Stimulated activated CD4-positive, alpha-beta T cell treated with anti-CD3 and anti-CD28 coated beads, Interleukin-4, amount 100 ng/mL, for 4 hours (primary cell): ENCODE measurements at places on chromosomes 4 and X.

GRCh38 chrX:66015900-66016689 lies 23.8 kb downstream of the VSIG4 start:
- no peak for DNase-seq

DNA sequence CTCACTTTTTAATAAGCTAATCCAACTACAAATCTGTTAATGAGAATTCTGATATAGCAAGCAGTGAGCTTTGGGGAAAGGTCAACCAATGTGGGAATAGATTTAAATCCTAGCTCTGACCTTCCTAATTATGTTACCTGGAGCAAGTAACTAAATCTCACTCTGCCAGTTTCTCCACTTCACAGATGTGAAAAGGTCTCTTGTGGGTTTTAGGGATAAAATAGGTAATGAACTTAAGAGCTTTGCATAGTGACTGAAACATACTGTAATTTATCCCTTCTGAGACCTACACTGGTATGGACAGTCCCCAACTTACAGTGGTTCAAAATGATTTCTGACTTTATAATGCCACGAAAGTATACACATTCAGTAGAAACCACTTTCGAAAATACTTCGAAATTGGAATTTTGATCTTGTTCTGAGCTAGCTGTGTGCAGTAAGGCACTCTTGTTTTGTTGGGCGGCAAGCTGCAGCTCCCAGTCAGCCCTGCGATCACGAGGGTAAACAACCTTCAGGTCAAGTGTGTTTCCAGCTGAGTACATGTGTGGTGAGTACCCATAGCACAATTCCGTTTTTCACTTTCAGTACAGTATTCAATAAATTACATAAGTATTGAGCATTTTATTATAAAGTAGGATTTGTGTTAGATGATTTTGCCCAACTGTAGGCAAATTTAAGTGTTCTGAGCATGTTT lies 93.7 kb downstream of the ADGRL3 start:
- no peak for DNase-seq

DNA sequence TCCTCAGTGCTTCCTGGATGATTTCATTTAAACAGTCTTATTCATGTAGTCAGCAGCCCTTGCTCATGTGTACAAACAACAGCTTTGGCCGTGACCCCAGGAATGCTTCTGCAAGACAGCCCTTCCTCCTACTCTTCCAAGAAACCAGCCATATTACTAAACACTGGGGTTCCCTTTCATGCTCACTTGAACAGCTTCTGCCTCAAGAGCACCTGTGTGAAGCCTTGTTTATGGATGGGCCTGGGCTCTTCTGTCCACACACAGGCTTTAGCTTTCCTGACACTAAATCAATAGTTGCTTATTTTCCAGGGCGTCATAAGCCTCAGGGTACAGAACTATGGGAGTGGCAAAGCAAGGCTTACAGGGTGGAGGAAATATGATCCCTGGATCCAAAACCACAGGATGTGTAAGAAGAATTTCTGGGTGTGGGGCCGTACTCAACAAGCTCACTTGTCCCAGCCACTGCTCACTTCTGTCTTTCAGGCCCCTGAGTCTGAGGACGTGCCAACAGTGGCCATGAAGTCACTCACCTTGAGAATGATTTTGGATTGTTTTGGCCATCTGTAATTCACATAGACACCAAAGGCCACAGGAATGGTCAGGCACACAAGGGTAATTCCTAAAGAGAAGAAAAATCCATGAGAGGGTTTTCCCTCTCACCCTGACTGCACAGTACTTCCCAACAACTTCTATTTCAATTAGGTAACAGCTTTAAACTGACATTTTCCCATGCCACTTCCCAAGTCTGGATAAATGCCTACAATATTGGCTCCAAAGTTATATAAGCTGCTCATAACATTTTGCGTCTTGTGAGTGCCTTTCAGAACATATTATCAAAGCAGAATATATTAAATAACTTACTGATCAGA lies 17.7 kb downstream of the SLC10A6 start:
- no peak for DNase-seq

DNA sequence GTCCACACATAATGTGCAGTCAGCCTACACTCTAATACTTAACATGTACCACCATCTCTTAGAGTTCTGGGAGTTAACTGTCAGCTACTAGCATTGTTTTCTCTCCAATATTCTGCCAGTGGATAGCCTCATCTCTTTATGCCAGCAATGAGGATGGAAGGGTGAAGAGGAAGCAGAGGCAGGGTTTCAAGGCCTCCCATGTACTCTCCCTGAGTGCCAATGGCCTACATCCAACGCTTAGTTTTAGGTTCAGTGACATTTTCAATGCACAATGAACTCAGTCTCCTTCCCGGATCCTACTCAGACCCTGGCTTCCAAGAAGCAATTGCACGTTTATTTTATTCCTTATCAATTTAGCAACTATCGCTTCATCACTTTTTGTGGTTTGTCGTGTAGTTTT lies 686.1 kb downstream of the DMD start:
- no peak for DNase-seq

DNA sequence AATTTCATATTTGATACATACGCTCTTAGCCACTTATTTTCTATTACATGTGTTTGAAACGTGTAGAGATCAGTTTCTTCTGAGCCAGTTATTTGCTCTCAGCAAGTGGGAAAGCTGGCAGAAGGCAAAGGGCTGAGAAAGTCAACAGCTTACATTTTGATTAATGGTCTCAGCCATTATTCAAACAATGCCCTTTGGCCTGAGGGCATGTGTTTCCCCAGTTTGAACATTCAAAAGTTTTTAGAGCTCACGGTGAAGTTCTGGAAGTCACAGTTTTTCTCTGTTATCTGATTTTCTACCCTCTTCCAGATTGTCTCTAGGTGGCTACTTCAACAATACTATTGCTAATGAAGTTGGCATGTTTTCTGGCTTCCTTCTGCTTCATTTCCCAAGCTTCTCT lies 591.8 kb upstream of the CPEB2 start:
- no peak for DNase-seq
